Stimulated activated CD8-positive, alpha-beta memory T cell treated with anti-CD3 and anti-CD28 coated beads, Interleukin-7, amount 100 ng/mL, for 1 hour (primary cell): ENCODE measurements at places on chromosomes 7 and 10.

DNA sequence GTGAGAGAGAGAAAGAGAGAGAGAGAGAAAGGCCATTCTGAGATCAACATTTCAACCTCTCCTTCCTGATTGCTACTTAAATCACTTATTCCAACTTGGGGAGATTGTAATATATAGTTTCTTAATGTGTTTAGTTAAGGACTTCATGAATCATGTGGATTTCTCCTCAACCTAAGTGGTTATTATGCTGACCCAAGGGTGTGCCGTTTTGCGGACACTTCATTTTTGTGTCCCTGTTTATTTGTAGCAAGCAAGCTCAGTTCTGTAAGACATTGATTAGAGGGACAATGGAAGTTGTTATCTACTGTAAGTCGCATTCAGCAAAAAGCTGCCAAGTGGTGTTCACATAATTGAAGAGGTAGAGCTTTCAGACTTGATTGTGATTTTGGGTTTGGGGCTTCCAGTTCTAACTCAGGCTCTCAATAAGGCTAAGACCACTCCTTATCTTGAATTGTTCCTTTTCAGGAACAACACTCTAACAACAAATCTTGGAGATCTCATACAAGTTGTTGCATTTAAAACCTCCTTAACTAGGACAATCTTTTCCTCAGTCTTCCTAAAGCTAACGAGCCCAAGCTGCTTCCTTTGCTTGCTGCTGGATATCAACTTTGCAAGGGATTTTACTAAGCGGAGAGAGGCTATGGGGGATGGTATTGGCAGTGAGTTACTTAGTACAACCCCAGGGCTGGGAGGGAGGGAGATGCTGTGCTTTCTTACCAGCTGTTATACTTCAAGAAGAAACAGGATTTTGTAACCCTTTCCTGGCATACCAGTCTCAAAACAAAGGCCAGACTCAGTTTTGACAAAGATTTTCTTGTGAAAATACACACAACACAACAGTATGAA is 19.8 kb upstream of the COL1A2 start:
- no peak for DNase-seq

GRCh38 chr10:11663763-11664555 is 52.5 kb upstream of the USP6NL start:
- DNase-seq = no peak

- no peak for DNase-seq
Measured at GRCh38 chr10:31927565-31927883, 1.1 kb downstream of the ARHGAP12 start.

- DNase-seq = no peak
Measured at GRCh38 chr10:6177880-6178281, 24.9 kb upstream of the PFKFB3 start.

GRCh38 chr7:158064631-158065030 is 523.0 kb downstream of the PTPRN2 start:
- no peak for DNase-seq

DNA sequence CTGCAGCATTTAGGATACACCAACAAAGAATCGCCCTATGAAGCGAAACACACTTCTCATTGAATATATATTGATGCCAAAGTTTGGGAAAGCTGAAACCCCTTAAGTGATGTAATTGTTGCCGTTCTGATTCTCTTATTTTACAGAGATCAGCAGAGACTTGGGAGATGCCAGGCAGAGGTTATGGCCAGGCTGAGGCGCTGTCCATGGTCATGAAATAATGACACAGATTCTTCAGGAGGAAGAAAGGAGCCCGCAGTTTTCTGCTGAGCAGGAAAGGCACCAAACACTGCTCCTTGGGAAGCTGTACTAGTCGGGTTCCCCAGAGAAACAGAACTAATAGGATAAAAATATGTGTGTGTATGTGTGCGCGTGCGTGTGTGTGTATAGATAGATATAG is 566.0 kb downstream of the CALN1 start:
- DNase-seq = no peak

GRCh38 chr7:1423264-1423811 is 35.9 kb downstream of the MICALL2 start:
- no peak for DNase-seq

DNA sequence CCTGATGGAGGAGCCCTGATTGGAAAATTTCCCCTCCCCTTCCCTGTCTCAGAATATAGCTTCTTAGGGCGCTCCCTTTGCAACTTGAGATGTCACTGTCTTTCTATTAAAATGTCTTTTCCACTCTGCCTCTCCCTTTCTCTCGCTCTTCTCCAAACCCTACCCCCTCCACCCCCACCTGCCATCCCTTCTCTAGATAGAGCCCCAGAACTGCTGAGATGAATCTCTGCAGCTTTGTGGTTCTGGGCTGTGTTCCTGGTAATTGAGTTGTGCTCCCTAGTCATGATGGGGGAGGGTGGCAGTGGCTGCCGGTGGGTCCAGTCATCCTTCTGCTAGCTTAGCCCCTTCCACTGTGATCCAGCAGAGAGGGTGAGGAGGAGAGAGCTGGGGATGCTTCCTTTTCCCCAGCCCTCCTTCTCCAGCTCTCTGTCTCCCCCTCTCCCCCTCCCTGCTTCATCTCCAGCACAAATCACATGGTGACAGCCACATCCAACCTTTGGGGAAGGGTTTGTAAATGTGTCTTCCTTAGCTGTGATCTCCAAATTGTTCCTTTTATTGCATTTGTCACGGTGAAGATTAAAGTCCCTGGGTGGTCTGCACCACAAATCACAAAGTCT is 50.8 kb upstream of the BTRC start:
- DNase-seq = no peak

DNA sequence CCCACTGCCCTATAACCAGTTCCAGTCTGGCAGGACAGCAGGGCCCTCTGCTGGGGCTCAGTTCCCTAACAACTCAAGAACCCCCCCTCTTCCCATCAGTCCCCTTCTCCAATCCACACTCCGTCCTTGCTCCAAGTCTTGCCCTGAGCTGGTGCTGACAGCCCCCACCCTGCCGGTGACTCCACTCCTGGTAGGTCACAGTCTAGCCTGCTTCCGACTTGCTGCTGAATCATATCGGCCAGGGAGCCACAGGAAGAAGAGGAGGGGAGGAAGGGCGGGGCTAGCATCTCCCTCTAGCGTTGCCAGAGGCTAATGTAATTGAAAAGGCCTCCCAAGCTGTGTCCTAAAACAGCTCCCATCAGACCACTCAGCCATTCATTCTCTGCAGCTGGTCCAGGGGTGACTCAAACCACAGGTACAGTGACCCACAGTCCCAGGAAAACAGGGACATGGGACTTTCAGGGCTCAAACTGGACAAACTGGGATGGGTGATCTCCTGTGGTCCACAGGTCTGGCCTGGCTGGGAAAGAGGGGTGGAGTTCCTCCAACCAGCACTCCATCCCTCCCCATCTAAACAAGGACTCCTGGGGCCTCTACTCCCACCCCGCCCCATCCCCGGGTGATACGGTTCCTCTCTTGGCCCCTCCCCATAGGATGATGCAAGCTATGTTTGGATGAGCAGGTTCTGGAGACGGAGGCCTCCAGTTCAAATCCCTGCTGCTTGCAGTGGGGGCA is 158.8 kb downstream of the SH3PXD2A start:
- DNase-seq = peak; percentile 32

DNA sequence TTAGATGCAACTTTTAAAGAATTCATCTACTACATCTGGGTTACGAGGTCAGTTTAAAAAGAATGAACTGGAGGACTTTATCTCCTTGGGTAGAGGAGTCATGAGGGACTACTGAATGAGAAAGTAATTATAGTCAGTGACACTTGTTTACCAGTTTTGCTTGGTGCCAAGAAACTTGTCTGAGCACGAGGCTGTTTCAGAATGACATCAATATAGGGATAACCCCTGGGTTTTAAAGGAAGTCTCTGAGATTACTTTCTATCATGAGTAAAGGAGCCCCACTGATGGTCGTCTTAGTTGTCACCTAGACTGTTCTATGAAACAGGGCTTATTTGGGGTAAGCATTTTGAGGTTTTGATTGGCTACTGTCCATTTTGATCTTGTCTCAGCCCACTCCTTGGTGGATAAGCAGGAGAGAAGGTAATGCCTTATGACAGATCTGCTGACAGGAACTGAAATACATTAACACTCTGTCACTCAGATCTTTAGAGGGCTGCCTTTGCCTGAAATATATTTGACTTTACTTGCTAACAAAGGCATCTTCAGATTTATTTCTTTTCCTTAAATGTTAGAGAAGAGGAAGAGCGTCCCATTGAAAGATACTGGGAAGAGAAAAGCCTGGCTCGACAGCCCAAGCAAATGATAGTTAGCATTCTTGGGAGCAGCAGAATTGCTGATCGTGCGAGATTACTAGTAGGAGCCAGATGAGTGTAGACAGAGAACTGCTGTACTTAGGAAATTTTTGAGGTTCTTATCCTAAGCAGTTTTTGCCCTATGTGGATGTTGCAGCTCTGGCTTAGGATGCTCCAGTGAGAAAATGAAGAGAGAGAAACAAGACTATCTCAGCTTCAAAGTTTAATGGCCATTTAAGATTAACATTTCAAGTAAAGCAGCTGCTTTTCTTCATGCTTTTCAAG is 299.2 kb upstream of the LRGUK start:
- no peak for DNase-seq

DNA sequence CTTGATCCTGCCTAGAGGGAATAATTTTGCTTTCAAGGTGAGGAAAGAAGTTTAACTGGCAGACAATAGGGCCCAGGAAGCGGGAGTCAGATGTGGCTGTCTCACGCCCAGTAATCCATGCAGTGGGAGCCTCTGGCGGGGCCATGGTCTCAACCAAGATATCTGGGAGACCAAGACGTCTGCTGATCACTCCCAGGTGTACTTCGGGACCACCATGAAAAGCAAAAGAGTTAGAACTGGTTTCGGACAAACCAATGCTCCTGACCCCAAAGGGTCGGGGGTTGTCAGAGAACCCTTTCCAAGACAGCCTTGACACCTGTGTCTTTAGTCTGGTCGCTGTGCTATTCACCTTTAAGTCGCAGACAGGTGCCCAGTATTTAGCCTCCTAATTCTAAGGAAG is 256.9 kb upstream of the MBL2 start:
- DNase-seq = no peak

DNA sequence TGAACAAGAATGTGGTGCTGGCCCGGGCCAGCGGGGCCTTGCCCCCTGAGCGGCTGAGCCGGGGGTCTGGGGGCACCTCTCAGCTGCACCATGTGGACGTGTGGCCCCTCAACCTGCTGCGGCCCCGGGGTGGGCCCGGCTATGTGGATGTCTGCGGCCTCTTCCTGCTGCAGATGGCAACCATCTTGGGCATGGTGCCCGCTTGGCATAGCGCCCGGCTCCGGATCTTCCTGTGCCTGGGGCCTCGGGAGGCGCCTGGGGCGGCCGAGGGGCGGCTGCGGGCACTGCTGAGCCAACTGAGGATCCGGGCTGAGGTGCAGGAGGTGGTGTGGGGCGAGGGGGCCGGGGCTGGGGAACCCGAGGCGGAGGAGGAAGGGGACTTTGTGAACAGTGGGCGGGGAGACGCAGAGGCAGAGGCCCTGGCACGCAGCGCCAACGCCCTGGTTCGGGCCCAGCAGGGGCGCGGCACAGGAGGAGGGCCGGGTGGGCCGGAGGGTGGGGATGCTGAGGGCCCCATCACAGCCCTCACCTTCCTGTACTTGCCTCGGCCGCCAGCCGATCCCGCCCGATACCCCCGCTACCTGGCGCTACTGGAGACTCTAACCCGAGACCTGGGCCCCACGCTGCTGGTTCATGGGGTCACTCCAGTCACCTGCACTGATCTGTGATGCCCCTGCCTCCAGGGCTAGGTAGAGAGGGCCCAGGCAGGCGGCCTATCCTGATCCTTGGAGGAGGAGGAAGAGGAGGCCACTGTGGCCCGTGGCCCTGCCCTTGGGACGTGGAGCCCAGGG is 1.1 kb upstream of the TRIP6 start:
- no peak for DNase-seq

DNA sequence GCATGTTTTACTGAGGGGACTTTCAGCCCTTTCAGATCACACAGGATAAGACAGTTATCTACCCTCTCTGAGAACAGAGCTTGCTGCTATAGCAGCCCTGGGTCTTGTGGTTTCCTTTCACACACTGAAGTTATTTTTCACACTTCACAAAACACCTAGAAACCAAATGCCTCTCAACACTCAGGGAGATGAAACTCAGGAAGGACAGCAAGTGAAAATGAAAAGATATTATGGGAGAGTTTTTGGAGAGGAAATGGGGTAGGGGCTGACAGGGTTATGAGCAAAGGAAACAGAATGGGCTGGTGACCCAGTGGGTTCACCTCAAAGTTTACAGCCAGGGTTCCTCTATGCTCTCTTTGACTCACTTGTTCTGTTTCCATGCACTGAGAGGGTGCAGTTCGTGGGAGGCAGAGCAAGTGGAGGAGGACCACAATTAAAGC is 17.0 kb upstream of the GIMAP2 start:
- DNase-seq = no peak

DNA sequence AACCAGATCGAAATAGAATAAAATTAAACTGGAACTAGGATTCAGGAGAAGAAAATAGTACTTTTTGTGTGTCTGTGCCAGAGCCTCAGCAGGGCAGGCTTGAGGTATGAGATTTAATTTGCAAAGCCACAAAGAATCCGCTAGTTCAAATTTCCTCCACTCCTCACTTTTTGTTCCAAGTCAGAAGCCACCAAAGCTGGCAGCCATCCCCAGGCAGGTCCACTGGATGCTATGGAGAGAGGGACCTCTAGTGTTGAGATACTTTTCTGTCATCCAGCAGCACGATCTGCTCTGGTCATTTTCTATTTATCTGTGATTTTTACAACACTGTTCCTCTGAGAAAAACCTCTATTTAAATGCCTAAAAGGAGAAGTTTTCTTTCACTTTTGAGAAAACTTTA is 147.9 kb upstream of the FRMD4A start:
- DNase-seq = no peak

DNA sequence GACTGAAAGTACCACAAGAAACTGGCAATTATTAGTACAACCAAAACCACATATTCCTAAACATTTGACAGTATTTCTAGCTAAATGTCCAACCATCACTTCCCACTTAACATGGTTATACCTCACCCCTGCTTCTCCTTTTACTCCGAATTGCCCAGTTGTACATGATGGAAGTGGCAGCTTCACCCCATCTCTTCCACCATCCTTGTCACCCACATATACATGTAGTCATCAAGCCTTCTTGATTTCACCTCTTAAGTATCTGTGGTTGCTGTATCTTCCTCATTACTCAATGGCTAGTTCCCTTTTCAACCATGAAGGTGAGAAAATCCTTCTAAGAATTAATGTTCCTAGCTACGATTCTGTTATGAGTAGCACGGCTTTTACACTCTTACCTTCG is 388.2 kb downstream of the CALN1 start:
- no peak for DNase-seq

GRCh38 chr10:109743574-109743973 is 179.7 kb downstream of the XPNPEP1 start:
- no peak for DNase-seq

- DNase-seq = no peak
Measured at GRCh38 chr7:47283497-47284131, 298.3 kb downstream of the TNS3 start.

- no peak for DNase-seq
Measured at GRCh38 chr10:97182288-97182990, 3.3 kb downstream of the SLIT1 start.
